A549 treated with AZD2906 at 1 μM for 4 hours (cell line): ENCODE measurements at places on chromosomes 5 and 9. TPM values are rescaled to one million over a fixed set of nuclear protein-coding genes. Genes with fewer than 3 reads are reported as not detected.

The ZFP2 gene
- total RNA-seq, result not detected in 5 replicates

The COL5A1 gene
- total RNA-seq, result 28.9 to 46.9 TPM (median 42.0 TPM) in 5 replicates

The LRRC19 gene
- not detected in 5 replicates for total RNA-seq

The ANKRD18A gene
- 6.7 to 10.3 TPM (median 9.0 TPM) in 5 replicates for total RNA-seq

The POLR3G gene
- total RNA-seq, result 11.4 to 16.3 TPM (median 15.1 TPM) in 5 replicates

The ACTBL2 gene
- 0.06 to 0.07 TPM in 2 of 5 replicates, not detected in the others for total RNA-seq

The SLC6A3 gene
- 1.00 to 2.2 TPM (median 1.3 TPM) in 5 replicates for total RNA-seq

The IFNA2 gene
- not detected in 5 replicates for total RNA-seq

The GPX3 gene
- 17.4 to 21.2 TPM (median 18.2 TPM) in 5 replicates for total RNA-seq

The VDAC1 gene
- 376 to 391 TPM (median 379 TPM) in 5 replicates for total RNA-seq

The FAM221B gene
- total RNA-seq, result not detected in 5 replicates

The IL3 gene
- total RNA-seq, result not detected in 5 replicates

The PTPA gene
- total RNA-seq, result 120 to 136 TPM (median 128 TPM) in 5 replicates

The PTGER4 gene
- 5.6 to 7.9 TPM (median 6.7 TPM) in 5 replicates for total RNA-seq

The PCDHGA5 gene
- total RNA-seq, result 0.13 to 0.17 TPM (median 0.16 TPM) in 5 replicates
